ENCODE measurements at places on chromosomes 3 and 15.

GRCh38 chr15:32778391-32779176 lies 60.8 kb downstream of the GREM1 start:
- DNase-seq, result no peak

DNA sequence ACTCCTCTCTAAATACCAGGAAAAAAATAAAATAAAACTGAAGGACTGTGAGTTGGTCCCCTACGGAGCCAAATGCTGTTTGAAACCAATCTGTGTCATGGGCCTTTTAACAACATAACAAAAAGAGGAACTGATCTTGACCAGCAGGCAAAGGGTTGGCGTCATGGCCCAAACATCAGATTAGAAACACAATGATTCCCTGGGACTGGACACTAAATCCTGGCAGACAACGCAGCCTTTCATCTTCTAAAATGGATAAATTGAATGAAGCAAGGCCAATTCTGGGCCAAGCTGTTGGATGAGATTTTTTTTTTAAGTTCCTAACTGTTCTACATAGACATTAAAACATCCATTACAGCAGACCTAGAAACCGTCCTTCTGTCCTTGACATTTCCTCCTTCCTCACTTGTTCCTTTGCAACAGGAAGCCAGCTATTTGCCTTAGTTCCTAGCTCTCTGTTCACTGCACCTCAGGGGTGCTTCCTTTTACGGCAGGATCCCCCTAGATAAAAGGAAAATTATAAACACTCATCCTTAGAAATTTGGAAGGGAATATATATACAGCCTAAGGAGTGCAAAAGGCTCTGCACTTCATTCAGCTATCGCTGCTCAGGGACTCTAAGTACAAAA lies 21.6 kb upstream of the TAFA4 start:
- no peak for DNase-seq

DNA sequence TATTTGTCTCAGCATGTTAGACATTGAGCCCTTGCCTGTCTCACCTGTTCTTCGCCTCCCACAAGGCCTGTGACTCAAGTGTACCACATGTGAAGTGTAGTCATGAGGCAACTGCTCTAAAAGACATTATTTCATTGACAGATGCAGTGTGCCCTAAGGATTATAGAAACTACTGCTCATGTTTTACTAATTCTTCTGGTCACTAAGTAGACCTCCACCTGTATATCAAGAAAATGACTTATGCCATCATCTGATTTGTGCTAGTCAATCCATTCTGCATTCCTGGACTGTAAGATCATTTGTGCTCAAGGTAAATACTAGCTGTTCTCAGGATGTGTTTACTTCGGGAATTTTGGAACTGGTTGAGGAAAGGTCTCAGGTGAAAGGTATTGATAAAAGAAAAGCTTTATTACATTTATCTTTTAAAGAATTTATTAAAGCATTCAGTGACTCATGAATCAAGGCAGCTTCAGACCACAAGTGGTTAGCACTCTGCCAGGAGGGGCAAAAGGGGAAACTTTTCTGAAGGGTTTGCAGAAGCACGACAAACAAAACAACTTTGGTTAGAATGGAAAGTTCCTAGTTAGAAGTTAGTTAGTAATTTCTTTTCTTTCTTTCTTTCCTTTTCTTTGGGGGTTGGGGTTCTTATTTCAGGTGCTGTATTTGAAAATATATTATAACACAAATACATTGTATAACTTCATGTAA lies 465.3 kb upstream of the CBLB start:
- no peak for DNase-seq

DNA sequence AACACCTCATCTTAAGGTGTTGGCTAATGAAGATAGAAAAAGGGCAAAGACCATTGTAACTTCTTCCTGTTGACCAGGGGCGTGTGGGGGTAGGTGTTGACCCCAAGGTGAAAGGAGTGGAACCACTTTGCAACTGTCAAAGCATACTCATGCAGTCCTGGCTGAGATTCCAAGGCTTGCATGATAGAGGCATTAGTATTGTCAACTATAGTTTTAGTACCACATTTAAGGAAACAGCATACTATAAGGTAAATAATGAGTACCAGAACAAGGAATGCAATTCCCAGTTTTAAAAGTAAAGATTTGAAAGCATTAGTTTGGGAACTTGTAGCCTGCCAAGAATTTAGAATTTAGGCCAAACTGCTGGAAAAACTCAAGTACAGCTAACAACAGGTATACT lies 27.8 kb upstream of the ADGRG7 start:
- DNase-seq, result no peak

DNA sequence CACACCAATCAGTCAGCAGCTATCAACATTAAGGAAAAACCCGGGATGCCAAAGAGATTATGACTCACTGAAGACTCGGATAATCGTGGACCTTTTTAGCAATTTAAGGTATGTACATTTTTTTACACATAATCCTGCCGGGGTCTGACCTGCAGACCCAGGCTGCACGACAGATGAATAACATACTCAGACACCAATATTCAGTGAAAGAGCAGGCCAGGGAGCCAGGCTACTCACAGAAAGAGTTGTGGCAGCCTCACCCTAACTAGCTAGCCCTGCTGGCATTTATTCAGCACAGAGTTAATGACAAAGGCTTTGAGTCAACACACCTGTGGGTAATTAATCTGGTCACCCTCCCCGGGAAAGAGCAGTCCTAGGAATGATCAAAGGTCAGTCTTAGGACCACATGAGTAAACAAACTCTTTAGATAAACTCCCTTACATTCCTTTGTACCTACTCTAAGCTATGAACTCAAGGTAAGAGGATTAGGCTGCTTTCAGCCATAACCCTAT lies 727.5 kb downstream of the TBL1XR1 start:
- no peak for DNase-seq

Measured in stomach (tissue), 19 donors.